T-helper 17 cell (primary cell): ENCODE measurements at places on chromosomes 6 and 20.

DNA sequence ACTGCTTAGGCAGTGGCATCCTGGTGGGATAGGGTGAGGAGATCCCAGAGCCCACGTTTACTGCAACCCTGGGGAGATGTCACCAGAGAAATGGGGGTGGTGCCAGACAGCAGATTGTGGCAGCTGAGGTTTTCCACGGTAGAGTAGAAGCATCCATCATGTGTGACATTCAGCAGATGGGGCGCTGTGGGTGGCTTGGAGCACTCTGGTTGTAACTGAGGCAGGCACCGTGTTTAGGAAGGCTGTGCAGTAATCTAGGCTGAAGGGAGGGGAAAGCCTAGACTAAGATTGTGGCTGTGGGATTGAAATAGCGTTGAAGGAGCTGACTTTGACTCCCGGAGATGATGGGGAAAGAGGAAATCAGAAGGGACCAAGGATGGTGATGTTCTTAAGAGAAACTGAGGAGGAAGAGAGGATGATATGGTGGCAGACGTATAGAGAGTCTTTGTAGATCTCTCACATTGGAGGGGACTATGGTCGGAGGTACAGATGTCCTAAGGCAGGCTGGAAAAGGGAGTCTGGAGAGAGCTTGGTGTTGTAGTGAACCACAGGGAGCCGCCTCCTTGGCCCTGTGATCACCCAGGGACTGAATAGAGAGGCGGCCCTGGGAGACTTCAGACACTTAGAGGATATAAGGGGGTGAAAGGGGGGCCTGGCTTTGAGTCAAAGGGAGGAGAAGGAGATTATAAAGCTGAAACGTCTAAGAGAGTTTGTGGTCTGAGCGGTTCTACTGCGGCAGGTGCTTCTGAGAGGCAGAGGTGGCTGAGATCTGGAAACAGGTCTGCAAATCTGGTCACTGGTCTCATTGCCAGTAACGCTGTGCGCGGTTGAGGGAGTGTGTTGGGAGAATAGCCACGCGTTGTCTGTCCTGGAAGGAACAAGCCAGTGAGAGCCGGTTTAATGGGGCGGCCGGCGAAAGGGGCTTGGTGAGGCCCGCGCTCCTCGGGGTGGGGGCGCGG, 792 bp upstream of the MICA start:
- no peak for DNase-seq

DNA sequence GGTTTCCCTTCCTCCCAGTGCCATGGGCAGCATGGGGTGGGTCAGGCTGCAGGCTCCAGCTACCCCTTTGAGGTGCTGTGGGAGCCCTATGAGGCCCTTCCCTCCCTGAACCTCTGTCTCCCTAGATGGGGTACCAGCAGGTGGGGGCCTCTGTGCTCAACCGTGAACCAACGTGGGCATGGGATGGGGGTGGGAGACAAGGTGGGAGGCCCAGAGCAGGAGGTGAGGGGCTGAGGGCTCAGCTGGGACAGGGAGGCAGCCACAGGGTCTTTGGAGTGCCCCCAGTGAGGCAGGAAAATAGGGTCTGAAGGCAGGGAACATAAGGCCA, 33.3 kb downstream of the SUN5 start:
- DNase-seq, result no peak

DNA sequence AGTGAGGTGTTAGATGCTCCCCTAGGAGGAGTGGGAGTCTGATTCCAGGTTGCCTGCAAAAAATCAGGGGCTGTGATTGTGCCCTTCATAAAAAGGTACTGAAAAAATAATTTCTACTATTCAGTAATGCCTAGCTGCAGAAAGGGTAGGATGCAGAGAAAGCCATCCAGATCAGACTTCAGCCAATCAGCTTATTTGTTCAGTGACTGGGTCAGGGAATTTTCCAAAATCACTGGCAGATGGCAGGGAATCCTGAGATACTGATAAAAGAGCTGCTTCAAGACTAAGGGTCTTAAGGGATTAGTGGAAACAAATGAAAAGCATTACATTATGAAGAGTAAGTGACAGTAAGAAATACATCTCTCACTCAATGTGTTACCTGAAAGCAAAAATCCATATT, 42.8 kb upstream of the MTRF1L start:
- DNase-seq, result no peak

- DNase-seq, result no peak
Observed at GRCh38 chr6:43810965-43811732, 41.1 kb downstream of the VEGFA start.

DNA sequence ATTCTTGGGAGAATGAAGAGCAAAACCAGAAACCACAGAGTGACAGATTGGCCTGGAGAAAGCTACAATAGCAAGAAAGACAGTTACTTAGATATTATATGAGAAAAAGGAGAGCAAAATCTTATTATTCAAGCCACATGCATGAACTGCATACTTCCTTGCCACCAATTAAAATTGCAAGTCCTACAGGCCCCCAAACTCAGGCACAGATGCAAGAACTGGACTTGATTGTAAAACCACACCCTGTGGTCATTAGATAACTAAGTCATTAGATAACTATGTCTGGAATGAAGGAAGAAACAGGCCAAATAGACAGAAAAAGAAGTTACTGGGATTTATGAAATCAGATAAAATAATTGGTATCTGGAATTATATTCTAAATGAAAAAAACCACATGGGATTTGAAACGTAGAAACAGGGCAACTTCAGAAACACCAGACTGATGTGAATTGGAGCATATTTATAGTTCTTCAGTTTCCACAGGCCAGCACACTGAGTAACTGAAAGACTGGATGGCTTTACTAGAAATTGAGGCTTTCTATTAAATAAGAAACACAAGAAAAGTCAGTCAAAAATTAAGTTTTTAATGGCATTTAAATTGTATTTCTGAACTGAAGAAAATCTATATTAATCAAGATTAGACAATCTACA, 49.4 kb upstream of the CARMIL1 start:
- DNase-seq, result no peak

DNA sequence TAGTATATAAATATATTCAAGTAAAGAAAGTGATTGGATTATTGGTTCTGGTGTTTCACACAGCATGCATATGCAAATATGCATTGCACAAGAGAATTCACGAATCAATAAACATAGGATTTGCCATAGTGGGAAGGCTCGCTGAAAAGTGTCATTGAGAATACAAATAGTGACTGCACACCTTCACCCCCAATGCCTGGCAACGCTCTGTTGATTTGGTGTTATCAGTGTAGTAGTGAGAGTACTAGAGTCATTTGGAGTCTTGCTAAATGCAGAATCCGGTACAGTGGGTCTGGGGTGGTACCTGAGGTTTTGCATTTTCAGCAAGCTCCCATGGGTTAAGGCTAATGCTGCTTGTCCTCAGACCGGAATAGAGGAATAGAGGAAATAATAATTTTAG, 49.7 kb upstream of the NAA20 start:
- no peak for DNase-seq

DNA sequence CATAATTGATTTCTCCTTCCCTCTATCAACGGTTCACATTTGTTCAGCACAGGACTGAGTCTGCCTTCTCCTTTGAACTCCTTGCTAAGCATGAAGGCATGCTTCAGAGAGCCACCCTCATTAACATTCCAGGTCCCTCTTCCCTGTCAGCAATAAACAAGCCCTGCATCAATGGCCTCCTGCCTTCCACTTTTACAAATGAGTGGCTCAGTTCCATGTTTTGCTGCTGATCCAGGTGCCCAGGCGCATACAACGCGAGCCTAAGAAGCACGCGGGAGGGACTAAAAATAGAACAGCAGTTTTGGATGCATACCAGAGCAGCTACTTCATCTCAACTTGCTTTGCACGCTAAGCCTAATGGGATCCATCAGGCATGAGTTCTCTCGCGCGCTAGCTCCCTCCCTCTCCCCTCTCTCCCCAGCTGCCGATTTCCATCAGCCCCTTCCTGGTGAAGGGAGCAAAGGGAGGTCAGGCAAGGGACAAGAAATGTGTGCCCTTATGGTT, 53.4 kb downstream of the TRAF3IP2 start:
- no peak for DNase-seq

DNA sequence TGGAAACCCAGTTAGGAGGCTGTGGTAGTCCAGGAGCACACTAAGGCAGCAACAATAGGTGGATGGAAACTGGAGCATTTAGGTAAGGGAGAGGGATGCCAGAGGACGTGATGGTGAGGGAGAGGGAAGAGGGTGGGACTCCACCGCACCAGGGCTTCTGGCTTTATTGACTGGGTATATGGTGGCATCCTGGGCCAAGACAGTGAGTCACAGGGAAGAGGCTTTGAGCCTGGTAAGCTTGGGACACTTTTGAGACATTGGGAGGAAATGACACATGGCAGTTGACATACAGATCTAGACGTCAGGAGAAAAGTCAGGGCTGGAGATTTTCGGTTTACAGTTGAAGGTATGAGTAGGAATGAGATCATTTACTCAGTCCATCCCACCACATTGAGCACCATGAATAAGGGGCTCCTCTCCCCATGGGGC, 14.9 kb downstream of the NT5E start:
- DNase-seq, result no peak

DNA sequence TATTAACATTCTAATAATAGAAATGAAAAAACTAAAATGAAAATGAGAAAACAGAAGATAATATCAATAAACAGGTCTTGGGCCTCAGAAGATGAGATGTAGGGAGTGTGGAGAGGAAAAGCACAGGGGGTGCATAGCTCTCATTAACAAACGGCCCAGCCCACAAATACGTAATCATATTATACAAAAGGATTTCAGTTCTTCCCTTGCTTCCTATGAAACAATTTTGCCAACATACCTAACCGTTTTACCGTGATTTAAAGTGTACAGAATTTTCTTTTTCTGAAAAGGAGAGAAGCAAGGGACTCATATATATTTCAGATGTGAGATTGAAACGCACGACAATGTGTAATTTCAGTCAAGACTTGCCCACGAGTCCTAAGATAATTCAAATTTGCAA, 136.0 kb downstream of the HFE start:
- no peak for DNase-seq

DNA sequence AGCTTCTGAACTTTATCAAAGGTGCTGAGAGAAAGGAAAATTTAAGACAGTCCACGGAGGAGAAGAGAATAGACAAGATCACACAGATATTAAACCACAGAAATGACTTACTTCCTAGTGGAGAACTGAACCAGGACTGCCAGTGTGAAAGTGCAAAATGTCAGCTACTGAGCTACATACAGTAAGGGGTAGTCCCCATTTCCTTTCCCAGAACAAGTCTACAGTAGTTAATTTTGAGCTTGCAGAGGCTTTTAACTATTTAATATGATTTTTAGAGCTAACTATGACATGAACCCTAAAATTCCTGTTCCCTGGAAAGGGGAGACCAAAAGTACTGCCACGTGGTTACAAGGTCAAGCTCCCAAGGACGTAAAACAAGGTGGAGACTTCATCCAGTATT, 45.1 kb downstream of the CEP85L start:
- no peak for DNase-seq

- DNase-seq, result no peak
Observed at GRCh38 chr20:64166721-64167615, 2.7 kb downstream of the MYT1 start.

DNA sequence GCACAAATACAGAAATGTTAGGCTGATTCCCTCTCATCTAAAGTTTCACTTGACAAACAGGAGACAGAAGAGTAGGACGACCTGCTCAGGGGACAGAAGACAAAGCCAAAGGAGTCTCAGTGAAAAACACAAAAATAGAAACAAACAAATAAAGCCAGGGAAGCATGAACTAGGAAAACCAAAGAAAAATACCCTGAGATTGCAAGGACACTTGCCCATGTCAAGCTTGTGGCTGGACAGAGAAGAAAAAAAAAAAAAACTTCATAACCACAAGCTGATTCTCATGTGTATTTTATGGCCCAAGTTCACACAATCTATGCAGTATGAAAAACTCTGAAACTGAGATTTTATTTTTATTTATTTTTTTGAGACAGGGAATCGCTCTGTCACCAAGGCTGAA, 85.6 kb upstream of the BEND6 start:
- no peak for DNase-seq
